ENCODE measurements at places on chromosomes 11 and 22.

DNA sequence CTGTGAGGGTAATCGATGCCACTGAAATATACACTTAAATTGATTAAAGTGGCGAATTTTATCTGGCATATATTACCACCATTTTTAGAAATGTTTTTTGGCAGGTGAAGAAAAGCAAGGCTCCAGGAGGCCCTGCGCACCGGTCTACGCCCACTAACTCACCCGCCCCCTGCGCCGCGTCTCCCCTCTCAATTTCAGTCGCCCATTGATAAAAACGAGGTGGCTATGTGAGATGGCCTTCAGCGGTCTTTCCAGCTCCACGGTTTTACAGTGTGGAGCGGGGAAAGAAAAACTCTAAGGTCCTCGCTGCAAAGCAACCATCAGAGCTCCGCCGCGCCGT is 602 bp upstream of the AQP11 start:
- DNase-seq = no peak

DNA sequence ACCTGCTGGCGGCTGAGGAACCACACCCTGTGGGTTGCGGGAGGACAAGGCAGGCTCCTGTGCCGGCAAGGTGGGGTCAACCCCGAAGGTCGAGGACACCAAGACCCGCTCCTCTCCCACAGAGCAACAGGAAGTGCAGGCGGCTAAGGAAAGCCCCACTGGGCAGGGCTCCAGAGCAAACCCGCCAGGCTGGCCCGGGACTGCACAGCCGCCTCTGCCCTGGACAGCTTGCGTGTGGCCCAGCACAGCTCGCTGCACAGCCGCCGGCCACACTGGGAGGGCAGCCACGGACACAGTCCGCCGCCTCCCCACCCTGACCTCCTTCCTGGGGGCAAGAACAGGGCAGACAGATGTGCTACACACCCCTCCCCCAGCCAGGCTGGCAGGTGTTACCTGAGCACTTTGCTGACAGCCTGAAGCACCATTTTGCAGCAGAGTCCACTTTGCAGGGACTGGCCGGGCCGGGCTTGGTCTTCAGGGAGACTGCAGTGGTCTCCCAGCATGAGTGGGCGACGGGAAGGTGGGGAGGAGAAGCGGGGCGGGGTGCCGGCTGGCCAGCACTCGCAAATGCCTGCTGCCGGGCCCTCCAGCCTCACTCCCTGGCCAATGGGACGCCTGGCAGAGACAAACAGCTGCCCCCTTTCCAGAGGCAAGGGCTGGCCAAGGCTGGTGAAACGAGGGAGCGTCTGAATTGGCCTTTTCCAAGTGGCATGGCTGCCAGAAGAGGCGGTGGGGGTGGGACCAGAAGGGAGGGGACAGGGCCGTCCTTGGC is at the start of gene MOB2:
Gene MOB2, minus strand, starts transcription at position 726 of the 772 bp plus-strand sequence. Its CDS starts 223 bp downstream, at position 503.
- DNase-seq = peak; percentile 31

- no peak for DNase-seq
These were observed 20.2 kb downstream of the CELF1 start for GRCh38 chr11:47532597-47533213.

DNA sequence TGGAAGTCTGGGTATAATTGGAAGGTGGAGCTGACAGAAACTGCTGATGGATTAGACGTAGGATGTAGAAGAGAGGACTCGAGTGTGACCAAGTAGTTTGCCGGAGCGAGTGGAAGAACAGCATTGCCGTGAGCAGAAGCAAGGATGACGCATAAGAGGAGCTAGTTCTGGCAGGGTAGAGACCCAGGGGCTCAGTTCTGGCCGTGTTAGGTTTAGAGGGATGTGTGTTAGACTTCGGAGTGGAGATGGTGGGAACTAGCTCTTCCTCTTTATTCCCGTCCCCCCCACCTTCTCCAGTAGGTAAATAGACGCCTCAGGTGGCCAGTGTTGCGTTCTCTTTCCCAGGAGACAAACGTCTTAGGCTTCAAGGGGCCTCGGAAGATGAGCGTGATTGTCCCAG is 19.1 kb downstream of the TUB start:
- no peak for DNase-seq

GRCh38 chr11:2305788-2306451 is 4.1 kb downstream of the TSPAN32 start:
- DNase-seq = no peak

- DNase-seq = no peak
These were observed 23.1 kb upstream of the RPS3 start for GRCh38 chr11:75376175-75376574.

DNA sequence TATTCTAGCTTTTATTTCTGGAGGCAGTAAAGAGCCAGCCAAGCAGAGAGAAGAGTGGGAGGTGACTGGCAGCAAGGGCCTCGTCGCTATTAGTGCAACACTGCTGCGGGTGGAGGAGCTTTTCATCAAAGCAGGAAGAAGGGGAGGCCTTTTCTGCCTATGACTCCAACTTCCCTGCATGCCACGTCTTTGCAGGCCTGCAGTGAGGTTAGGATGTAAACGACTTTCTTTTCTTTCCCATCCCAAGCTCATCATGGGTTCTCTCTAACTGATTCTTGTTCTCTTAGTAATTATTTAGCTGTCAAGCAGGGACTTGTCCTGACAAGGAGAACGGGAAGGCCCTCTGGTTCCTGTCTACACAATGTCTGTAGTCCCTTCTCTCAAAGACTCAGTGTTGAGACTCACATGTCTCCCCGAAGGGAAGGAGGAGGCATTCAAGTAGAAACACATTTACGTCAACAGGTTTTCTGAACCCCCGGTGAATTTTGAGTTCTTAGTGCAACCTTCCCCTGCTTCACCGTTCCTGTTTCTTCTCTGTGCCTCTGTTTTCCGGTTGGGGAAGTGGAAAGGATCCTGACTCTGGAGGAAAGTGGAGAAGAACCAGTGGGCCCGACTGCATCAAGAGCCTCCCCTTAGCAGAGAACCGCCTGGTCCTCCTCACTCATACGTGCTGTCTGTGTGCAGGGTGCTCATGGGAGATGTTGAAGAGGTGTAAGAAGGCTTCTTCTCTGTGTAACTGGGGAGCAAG is 56.9 kb downstream of the PACS1 start:
- DNase-seq = peak; percentile 72

DNA sequence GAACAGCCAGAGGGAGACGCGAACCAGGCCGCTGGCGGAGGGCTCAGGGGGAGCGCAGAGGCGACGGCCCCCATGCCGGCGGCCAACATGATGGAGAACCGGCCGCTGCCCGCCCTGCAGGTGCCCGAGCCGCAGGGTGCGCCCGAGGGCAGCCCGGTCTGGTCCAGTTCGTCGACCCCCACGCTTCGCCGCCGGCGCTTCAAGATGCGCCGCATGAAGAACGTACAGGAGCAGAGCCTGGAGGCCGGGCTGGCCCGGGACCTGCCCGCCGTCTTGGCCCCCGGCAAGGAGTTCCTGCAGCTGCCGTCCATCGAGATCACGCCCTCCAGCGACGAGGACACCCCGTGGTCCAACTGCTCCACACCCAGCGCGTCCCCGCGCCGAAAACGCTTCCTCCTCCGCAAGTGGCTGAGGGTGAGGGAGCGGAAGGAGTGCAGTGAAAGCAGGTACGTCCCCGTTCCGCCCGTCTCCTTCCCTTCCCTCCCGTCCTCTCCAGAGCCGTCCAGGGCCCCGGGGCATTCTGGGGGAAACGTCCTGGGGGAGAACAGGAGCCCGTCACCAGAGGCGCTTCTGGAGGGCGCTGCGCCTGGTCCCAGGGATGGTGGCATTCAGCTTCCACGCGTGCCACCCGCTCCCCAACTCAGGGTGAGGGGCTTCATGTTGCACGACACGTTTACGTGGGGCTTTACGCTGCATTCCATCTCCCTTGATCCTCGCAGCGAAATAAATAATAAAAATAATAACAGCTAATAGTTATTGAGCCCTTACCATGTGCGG is 840 bp downstream of the GRAMD1B start:
- DNase-seq = no peak

DNA sequence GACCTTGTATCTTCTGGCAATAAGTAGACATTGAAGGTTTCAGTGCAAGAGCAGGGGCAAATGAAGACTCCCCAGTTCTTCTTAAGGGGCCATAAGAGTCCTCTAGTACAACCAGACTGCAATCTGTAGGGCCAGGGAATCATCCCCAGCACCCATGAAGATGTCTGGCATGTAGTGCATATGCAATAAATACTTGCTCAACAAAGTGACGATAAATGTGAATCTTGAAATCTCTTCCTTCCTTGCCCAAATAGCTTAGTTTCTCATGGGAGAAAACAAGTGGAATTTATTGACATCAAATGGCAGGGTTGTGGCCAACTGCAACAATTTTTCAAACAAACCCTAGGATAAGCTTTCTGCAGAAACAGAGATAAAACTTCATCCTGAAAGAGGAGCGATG is 107.6 kb downstream of the ABTB2 start:
- DNase-seq = no peak

DNA sequence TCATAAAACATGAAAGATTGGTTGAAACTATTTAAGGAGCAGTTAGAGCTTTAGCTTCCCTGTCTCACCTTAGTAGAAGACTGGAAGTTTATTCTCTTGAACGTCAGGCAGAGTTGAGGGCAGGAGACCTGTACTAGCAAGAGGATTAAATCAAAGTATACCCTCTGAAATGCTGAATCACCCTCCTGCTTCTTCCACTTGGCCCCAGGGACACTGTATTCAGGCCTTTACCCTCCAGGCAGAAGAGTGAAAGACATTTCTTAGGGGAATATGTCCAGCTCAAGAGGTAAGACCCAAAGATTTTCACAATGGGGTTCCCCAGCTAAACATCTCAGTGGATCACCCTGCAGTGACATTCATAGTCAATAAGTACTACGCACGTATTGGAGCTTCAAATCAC is 11.9 kb downstream of the APOA4 start:
- DNase-seq = no peak

DNA sequence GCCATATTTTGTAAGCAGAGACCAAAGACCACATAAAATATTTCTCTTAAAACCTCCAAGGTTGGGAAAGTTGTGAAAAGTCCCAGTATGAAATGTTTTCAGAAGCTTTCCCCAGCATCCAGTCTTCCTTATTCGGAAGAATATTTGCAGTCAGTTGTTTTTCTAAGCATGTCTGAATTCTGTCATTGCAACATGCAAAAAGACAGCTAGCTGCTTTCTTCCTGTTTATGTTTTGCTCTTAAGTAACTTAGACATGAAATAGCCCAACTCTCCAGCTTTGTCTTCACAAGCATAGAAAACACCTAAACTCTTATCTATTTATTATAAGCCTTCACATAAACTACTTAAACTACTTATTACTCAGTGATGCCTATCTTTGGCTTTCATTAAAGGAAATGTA is 57.9 kb upstream of the MMP13 start:
- DNase-seq = no peak

- DNase-seq = peak; percentile 84
These were observed 8.1 kb upstream of the MYH9 start for GRCh38 chr22:36395915-36396314.

DNA sequence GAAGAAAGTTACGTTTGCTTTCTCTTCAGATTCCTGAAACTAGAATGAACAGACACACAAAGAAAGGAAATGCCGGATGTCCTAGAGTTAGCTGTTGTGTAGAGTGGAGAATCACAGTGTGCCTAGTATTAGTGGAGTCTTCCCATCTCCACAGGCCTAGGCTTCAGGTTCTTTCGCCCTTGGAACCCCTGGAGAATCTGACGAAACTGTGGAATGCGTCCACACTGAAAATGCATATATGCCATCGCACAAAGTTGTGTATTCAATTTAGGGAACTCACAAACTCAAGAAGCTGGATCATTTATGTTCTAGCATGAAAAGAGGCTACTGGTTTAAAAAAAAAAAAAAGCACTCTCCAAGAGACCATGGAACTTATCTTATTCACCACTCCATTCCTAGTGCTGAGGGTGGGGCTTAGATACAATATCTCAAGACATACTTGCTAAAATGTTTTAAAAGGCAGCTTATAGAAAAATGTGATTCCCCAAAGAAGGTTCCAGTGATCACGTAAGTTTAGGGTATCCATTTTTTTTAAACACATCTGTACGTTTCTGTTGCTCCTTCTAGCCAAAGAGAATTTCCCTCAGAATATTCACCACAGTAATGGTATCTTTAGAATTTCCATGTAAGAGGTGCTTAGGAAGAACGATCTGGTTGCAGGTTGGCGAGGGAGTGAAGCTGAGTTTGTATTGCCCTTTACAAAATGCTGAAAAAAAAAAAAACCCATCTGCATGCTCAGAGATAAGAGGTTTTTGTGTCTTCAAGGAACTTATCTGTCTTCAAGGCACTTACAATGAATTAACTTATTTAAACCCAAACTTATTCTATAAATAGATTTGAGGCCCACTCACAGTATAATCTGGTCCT is 20.0 kb downstream of the MAML2 start:
- DNase-seq = no peak

- DNase-seq = no peak
These were observed 98.0 kb upstream of the TRIM77 start for GRCh38 chr11:89612096-89612495.

- DNase-seq = no peak
These were observed 29.6 kb downstream of the CAT start for GRCh38 chr11:34468209-34468841.

DNA sequence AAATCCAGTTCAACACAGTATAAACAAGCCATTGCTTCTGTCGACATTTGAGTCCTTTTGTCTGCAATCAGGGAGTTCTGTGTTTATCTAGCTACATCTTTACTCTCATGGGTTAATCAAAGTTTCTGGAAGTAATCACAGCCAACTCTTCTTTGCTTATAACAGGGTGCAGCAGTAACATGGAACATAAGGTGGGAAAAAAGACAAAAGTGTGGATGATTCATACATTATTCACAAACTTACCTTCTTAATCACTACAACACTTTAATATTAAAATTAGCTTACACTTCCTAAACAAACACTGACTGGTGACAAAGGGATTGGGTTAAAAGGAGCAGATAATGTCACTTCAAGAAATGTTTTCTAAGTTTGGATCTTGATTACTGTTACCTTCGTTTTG is 44.7 kb downstream of the SNX19 start:
- no peak for DNase-seq

DNA sequence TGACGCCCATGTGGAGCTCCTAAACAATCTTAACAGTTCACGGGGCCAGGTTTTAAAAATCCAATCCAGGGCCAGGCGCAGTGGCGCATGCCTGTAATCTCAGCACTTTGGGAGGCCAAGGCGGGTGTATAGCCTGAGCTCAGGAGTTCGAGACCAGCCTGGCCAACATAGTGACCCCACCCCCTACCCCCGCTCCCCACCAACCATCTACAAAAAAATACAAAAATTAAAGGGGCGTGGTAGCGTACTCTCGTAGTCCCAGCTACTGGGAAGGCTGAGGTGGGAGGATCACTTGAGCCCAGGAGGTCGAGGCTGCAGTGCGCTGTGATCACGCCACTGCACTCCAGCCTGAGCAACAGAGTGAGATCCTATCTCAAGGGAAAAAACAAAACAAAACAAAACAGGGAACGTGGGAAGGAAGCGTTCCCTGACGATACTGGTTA is 689 bp upstream of the SART1 start:
- no peak for DNase-seq

DNA sequence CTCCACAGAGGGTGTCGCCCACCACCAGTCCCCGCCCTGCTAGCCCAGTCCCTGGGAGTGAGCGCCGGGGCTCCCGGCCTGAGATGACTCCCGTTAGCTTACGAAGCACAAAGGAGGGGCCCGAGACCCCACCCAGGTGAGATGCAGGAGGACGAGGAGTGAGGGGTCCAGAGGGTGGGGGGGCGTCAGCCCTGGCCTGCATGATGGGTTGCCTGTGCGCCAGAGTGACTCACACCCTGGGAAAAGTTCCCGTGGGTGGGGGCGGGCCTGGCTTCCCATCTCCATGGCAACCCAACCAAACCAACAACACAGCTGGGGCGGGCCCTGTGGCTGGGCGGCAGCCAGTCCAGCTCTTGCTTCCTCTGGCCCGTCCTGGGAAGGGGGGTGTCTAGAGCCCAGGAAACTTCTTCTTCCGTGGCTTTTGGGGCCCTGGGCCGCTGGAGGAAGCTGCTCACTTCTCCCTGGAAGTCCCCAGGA is 4.5 kb downstream of the GAS2L1 start:
- DNase-seq = peak; percentile 95

Data from Caki2 (cell line).